ENCODE measurements at places on chromosomes 5 and 9.
A peak's percentile ranks its signal among the peaks of the same experiment; 100 is the strongest.

- DNase-seq, result no peak
These were observed 15.2 kb downstream of the CCDC125 start for GRCh38 chr5:69317391-69317790.

DNA sequence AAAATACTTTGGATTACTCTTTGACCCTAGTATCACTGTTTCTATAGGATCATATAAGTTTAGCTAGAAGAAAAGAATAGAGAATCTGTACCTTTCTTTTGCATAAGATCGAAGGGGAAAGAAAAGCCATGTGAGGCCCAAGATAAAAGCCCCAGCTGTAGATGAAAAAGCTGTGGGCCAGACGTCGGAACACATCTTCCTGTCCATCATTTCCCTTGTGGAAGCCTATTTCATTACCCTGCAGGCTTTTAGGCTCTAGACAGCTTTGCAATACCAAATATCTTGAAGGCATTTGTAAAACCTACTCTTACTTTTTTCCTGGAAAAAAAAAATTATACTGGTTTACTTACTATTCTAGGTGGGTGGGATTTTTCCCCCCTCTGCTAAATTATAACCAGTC is 10.0 kb downstream of the PALM2AKAP2 start:
- no peak for DNase-seq

DNA sequence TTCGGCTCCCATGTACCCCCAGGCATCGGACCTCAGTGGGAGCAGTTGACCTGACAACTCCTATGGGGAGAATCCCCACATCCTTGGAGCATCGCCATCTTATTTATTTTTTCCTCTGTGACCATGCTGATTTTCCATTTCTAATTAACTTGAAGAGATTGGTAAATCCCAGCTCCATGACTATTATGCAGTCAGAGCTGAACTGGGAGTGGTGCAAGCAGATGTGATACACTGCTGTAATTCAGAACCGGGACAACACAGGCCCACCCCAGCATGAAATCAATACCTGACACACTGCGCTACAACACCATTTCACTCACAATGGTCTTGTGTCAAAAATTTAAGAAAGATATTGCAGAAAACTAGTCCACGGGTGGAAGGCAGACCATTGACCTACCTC is 1.0 kb upstream of the TRPM3 start:
- no peak for DNase-seq

- DNase-seq, result no peak
These were observed 37.2 kb upstream of the KIF2A start for GRCh38 chr5:62268792-62269191.

GRCh38 chr5:167912941-167913665 is 378.3 kb upstream of the WWC1 start:
- peak; percentile 42 for DNase-seq

GRCh38 chr5:1860949-1861348 is 21.8 kb downstream of the IRX4 start:
- no peak for DNase-seq

GRCh38 chr9:84669288-84670137 is at the start of gene NTRK2:
NTRK2 (plus strand) TSS chr9:84669729; CDS start chr9:84670749, 1,020 bp downstream.
- peak; percentile 86 for DNase-seq

DNA sequence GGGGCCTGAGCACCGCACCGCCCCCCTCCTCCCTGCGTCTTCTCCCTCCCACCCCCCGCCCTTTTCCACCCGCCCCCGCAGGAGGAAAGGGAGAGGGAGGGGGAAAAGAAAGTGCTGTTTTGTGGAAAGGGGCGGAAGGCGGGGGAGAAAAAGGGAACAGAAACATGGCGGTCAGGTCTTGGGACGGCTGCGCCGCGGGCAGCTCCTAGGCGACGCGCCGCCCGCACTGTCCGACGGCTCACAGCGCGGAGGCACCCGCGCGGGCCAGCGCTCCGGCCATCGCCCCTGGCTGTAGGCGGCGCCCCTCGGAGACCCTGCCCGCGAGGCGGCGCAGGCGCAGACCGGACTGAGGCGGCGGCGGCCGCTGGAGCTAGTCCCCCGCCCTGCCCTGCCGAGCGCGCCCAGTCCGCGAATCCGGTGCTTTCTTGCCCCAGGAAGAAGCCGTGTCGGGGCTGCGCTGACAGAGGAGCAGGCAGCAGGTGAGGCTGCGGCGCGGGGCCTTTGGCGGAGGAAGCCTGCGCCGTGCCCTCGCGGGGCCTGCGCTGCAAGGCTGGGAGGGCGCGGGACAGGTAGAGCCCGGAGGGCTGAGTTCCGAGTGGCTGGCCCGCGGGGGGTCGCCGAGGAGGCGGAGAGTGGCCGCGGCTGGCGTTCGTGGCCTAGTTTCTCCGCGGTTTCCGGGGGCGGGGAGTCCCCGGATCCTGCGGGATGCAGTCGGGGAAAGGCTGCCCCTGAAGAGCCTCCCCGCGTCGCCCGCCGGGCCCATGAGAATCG is at the start of gene DENND4C:
TSS of gene DENND4C (plus strand) at position 339 of the 771 bp plus-strand sequence. CDS start 45,482 bp downstream, outside the sequence.
- DNase-seq, result peak; percentile 96

- no peak for DNase-seq
These were observed 2205.1 kb upstream of the C9orf72 start for GRCh38 chr9:29778281-29778849.

GRCh38 chr5:153964880-153965645 is 73.6 kb downstream of the FAM114A2 start:
- peak; percentile 82 for DNase-seq

All from retina (tissue), 1 donor.